Colonic mucosa (tissue), 4 donors: ENCODE measurements at places on chromosomes 13 and 19.

DNA sequence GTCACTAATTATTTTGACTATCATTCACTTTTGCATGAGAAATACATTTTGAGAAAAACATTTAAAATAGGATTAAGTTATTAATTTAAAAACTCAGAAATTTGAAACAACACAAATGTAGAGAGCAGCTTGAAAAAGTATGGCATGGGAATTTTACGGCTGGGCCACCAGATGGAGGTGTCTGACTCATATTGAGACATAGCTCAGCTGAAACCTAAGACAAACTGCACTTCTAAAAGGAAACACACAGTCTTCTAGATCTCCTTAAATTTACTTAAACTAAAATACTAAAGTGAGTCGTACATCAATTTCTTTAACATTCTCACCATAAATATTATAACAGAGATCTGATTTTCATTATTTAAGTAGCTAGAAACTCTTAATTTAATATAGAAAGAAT, 41.9 kb upstream of the POSTN start:
- DNase-seq = no peak

DNA sequence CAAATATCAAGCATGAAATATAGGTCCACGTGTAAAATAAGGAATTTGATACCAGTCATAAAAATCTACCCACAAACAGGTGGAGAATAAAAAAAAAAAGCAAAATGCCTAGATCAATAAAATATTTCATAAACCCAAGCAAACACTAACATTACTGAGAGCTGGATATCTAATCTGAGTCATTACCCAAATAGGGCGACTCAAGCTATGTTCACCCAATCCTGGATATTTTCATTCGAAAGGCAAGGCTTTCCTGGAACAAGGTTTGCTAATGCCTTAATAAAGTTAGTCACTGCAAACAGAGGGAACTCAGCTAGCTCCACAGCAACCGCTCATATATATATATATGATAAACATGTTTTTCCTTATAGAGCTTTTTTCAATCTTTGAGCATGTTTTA, 33.5 kb upstream of the TM9SF2 start:
- no peak for DNase-seq

DNA sequence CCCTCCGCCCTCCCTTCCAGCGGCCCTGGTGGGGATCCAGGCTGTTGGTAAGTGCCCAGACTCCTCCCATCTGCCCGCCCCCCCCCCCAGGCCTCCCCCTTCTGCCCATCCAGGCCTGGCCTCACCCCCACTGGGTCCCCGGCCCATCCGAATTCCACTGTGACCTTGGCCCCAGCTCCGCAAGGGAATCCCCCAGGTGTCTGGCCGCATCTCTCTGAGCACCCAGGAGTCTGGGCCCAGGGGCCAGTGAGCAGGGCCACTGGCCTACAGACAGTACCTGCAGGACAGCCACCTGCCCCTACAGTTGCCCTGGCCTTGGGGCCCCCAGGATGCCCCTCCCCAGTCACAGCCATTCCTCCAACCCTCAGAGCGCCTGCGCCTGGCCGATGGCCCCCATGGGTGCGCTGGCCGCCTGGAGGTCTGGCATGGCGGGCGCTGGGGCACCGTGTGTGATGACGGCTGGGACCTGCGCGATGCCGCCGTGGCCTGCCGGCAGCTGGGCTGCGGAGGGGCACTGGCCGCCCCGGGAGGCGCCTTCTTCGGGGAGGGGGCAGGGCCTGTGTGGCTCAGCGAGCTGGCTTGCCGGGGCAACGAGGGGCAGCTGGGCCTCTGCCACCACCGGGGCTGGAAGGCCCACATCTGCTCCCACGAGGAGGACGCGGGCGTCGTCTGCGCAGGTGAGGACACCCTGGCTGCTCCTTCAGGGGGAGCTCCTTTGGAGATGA, 912 bp downstream of the SSC5D start:
- no peak for DNase-seq

DNA sequence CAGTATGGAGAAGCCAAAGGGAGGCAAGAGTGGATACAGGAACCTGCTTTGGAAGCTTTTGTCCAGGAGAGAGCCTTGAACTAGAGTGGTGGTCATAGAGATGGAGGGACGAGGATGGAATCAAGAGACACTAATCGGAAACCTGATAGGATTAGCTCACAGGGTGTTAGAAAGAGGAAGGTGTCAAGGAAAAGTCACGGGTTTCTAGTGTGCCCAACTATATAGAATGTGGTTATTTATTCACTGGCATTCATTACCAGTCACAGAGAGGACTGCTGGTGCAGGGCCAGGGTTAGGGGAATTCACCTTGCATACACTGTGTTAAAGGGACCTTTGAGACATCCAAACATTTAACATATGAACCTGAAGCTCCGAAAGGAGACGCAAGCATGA, 43.4 kb upstream of the URAD start:
- no peak for DNase-seq

GRCh38 chr13:34247596-34247995, 429.6 kb downstream of the RFC3 start:
- DNase-seq = no peak

DNA sequence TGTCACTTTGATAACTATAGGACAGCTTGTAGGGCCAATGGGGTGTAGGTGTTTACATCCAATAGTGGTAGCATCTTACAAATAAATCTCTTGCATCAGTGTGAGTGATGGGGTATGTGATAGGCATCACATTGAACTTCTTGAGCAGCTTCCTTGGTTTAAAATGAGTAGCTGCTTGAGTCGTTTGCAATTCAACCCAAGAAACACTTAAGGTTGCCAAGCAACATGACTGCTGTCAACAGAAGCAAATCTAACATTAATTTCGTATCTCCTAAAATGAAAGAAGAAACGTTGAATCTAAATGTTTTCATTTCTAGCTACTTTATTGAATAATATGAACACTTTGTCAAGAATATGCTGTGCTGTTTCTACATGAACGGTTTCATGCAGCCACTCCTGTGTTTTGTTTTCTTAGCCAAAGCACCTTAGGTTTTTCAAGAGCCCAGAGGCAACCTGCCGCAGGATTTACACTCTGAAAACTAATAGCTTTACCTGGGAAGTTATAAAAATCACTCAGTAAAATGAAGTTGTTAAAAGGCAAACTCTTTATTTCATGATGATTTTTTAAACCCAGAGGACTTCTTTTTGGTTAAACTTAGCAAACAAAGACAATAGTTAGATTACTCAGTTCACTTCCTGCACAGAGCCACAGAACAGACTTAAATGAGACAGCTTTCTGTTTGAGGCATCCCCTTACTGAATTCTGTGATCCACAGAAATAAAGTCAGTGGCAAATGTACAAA, 305.2 kb downstream of the MTUS2 start:
- no peak for DNase-seq

GRCh38 chr19:3979674-3980352, 5.5 kb downstream of the EEF2 start:
- DNase-seq = no peak
